ENCODE measurements at places on chromosomes 16 and 17.

DNA sequence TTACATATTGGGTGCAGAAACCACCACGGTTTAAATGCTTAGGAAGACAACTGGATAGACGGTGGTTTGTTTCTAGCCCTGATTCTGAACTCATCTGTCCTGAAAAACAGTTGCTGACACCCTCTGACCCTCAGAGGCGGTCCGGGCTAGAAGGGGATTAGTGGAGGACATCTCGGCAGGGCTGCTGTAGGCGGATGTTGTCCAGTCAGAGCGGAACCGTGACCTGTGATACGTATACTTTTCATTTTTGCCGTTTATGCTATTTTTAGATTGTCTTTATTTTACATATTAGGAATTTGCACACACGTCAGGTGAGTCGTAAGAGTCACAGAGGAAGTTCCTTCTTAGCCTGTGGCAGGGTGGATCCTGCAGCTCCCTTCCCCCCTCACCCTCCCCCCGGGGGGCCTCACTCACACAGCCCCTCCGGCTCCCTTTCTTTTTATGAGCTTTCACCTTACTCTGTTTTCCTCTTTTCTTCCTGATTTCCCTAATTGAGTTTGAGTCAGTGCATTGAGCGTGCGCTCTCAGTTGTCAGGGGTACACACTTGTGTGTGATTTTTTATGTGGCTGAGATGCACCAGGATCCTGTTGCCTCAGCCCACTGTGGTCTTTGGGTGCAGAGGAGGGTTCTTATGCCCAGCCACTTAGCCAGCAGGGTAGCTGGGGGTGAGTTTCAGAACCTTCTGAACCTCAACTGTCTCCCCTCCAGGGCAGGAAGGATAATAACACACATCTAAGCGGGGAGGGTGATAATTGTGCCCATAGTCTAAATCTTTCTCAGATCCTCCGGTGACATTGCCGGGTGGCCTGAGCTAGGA lies 211.1 kb upstream of the CHMP6 start:
- no peak for DNase-seq

DNA sequence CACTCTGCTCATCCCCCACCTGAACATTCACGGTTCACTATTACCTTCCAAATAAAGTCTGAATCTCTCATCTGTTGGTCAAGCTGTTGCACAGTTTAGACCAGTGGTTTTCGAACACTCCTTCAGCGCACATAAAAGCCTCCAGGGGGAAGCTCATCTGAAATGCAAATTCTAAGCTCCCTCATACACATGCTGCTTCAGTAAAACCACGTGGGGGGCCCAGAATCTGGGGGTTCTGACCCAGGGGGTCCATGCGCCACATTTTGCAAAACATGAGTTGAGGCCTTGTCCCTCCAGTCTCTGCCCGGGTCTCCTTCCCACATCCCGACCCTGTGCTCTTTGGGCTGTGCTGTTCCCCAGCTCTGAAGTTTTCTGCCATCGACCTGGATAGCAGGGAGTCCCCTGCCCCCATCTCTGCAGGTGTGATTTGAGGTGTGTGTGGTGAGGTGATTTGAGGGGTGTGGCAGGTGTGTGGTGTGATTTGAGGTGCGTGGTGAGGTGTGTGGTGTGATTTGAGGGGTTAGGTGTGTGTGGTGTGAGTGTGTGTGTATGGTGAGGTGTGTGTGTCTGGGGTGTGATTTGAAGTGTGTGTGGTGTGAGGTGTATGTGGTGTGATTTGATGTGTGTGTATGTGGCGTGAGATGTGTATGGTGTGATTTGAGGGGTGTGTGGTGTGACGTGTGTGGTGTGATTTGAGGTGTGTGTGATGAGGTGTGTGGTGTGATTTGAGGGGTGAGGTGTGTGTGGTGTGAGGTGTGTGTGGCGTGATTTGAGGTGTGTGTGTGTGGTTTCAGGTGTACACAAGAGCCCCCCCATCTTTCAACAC lies 4.8 kb upstream of the RAB37 start:
- no peak for DNase-seq

GRCh38 chr17:39744075-39744835 lies 6.5 kb downstream of the GRB7 start:
- DNase-seq = no peak

DNA sequence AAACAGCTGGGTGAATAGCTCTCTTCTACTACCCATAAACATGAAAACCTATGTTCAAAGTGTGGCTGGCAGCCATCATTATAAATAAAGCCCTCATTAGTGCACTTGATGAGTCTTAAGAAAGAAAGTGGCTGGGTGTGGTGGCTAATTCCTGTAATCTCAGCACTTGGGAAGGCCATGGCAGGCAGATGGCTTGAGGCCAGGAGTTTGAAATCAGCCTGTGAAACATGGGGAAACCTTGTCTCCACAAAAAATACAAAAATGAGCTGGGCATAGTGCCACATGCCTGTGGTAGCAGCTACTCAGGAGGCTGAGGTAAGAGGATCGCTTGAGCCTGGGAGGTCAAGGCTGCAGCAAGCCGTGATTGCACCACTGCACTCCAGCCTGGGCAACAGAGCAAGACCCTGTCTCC lies 28.3 kb upstream of the APPBP2 start:
- no peak for DNase-seq

DNA sequence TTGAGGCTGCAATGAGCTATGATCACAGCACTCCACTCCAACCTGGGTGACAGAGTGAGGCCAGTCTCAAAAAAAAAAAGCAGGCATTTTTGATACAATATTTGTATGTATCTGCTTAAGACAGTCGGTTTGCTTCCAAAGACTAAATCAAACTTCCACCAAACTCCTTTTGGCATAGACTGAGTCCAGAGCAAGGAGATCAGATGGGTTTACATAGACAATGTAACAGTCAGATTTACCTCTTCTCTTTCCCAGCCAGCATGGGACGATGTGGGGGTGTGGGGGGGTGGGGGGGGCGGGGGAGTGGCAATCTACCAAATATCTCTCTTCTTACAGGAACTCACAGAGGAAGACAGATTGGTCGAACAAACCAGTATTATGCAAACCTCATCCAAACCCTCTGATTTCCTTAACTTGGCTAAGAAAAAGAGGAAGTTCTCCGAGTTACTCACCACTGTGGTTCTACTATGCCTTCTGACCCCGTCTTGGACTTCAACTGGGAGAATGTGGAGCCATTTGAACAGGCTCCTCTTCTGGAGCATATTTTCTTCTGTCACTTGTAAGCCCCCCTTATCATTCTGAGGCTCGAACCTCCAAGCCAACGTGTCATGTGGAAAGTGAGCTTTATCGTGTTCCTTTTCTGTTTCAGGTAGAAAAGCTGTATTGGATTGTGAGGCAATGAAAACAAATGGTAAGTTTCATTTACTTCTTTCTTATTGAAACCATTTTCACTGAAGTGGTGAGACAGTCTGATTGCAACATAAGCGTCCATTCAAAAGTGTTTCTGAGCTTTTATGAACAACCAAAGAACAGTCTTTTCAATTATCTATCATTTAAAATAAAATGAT lies at the start of gene MILR1:
TSS of gene MILR1 (plus strand) at position 451 of the 848 bp plus-strand sequence. CDS start at position 505, 54 bp downstream.
- no peak for DNase-seq

DNA sequence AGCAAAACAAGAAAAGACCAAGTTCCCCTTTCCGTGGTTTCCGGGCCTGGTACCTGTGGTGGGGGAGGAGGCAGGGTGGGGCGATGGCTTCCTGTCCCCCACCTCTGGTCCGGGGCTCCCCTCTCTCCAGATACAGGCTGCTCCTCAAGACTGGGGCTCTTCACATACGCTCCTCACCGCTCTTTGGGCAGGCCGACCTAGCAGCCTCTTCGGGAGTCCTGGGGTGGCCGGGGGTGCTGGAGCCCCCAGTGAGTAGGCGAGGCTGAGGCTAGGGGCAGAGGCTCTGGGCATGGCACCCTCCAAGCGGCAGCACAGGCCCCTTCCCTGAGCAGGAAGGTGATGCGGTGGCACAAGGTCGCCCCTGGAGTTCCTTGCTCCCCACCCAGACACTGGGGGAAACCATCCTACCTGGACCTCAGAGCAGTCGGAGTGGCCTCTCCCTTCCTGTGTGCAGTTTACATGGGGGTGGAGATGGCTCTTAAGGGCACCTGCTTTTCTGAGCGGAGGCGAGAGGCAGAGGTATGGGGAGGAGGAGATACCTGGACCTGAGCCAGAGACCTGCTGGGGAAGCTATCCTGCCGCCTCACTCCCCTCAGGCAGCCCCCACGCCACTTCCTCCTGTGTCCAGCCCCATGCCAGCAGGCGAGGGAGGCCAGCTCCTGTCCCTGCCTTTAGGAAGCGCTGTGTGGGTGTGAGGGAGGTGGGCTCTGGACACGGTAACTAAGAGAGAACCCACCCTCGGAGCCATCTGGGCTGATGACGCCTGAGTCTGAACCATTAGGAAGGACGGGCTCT lies 891 bp downstream of the CORO1A start:
- DNase-seq = no peak
